ENCODE measurements at places on chromosomes 6 and 20.

GRCh38 chr6:106617302-106617701, 12.0 kb downstream of the RTN4IP1 start:
- no peak for DNase-seq

GRCh38 chr6:135503703-135504475, 6.3 kb upstream of the AHI1 start:
- DNase-seq, result no peak

GRCh38 chr6:45423824-45424450, 46.2 kb upstream of the SUPT3H start:
- DNase-seq, result no peak

DNA sequence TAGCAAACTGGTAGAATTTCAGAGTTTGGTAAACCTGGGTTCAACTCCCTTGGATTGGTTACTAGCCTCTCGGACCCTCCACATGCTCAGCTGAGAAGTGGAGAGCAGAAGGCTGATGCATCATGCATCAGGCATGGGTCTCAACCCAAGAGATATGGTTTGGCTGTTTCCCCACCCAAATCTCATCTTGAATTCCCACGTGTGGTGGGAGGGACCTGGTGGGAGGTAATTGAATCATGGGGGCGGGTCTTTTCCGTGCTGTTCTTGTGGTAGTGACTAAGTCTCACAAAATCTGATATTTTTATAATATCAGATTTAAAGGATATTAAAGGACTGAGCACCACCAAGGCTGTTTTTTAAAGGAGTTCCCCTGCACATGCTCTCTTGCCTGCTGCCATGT, 75.1 kb downstream of the PPP1R3G start:
- no peak for DNase-seq

DNA sequence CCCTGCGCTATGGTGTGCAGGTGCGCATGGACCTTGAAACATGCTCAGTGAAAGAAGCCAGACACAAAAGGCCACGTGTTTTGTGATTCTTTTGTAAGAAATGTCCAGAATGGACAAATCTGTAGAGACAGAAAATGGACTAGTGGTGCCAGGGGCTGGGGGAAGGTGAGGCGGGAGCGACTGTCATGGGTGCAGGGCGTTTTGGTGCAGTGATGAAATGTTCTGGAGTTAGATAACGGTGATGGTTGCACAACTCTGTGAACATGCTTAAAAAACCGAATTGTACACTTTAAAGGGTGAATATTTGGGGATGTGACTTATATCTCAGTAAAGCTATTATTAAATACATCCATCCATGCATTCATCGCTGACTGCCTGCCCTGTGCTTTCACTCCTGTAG, 31.7 kb upstream of the NTSR1 start:
- no peak for DNase-seq

DNA sequence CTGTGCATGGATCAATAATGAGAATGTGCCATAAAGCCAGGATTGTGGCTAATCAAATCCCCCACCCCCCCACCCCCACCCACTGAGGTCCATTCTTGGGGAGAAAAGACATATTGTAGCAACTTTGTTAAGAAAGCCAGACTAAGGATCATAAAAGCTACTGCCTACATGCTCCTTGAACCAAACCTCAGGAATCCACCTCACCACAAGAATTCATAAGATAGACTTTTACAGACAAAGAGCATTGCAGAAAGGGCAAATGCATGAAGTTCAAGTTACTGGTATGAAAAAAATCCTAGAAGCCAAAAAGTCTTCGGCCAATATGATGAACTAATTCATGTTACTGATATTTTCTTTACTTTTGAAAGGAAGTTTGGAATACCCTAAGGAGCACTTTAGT, 187.9 kb upstream of the ARID1B start:
- no peak for DNase-seq

DNA sequence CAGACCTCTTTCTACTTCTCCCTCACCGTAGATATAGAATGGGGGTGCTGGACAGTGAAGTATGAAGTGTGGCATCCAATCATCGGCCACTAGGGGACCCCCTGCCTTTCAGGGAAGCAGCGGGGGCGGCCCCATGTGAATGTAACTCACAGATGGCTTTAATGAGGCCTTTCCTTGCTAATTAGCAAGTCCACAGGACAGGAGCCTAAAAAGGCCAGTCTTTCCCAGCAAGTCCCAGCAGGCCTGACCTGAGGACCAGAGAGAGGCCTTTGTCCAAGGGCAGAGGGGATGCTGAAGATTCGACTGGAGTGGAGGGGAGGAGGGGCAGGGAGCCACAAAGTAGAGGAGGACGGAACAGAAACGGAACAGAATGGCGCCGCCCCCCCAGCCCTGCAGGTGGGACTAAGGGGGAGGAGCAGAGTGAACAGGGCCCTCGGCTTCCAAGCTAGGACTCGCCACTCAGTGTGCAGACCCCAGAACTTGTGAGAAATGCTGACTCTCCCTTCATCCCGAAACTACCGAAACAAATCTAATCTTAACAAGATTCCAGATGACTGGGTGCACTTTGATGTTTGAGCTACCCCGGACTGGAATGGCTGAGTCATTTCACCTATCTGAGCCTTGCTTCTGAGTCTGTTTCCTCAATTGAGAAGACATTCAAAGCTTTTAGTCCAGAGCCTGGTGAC, 5.8 kb downstream of the C6orf132 start:
- DNase-seq, result no peak

- DNase-seq, result no peak
Measured at GRCh38 chr6:71107911-71108420, 151.1 kb upstream of the B3GAT2 start.

DNA sequence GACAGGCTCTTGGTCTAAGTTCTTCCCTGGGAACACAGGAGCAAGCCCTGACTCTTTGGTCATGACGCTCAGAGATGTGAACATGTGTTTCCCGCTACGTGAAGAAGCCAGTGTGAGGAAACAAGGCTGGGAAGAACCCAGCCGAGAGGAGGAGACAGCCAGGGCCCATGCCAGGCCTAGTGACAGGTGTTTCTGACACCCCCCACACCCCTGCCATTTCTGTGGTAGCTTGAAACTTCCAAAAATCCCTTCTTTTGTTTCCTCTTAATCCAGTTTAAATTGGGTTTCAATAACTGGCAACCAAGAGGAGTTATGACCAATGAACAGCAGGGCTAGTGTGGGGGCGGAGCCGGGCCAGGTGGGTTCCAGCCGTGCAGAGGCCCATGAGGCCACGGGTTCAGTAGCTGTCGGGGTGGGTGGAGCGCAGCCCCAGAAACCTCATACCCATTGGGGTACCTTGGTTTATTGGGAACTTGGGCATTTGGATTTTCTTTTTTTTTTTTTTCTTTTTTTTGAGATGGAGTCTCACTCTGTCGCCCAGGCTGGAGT, 33.5 kb downstream of the WRNIP1 start:
- no peak for DNase-seq

GRCh38 chr6:133978896-133979240, 25.8 kb downstream of the TBPL1 start:
- DNase-seq, result no peak

- DNase-seq, result no peak
Measured at GRCh38 chr20:57649617-57650015, 29.4 kb upstream of the ZBP1 start.

DNA sequence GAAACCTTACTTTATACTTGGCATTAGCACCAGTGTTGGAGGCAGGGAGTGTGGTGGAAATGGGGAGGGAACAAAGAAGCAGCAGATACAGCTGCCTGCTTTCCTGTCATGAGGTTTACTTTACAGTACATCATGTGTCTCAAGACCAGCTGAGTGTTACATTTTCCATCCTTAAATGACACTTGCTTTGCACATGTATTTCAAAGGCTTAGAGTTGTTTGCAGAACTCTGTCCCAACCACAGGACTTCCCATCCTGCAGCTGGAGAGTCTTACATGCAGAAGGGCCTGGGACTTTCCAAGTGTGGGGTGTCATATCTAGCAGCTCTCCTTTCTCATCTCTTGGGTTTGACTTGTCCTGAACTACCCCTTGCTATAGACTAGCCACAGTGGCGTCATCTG, 395.9 kb downstream of the DHX35 start:
- no peak for DNase-seq

DNA sequence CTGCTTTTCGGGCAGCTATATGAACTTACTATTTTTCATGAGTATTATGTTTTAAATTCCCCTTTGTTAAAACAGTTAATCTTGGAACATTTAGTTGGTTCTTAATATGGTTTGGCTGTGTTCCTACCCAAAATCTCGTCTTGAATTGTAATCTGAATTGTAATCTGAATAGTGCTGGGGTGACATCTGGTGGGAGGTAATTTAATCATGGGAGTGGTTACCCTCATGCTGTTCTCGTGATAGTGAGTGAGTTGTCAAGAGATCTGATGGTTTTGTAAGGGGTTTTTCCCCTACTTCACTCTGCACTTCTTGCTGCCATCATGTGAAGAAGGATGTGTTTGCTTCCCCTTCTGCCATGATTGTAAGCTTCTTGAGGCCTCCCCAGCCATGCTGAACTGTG, 305.4 kb upstream of the MAP3K7 start:
- no peak for DNase-seq

DNA sequence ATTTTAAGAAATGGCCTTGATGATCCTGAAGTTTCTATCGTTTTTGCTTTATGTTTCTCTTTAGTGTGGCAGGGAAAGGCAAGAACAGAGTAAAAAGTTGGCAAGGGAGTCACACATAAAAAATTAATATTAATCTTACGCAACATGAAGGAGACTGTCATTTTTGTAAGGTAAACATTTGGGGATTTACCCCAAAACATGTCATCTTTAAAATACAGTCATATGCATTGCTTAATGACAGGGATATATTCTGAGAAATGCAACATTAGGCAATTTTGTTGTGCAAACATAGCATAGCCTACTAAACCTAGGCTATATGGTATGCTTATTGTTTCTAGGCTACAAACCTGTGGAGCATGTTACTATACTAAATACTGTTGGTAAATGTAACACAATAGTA, 5.4 kb downstream of the RBL1 start:
- no peak for DNase-seq

GRCh38 chr6:35706468-35706867, 17.8 kb upstream of the FKBP5 start:
- no peak for DNase-seq

GRCh38 chr20:38127920-38128528, 37.0 kb downstream of the TGM2 start:
- no peak for DNase-seq

DNA sequence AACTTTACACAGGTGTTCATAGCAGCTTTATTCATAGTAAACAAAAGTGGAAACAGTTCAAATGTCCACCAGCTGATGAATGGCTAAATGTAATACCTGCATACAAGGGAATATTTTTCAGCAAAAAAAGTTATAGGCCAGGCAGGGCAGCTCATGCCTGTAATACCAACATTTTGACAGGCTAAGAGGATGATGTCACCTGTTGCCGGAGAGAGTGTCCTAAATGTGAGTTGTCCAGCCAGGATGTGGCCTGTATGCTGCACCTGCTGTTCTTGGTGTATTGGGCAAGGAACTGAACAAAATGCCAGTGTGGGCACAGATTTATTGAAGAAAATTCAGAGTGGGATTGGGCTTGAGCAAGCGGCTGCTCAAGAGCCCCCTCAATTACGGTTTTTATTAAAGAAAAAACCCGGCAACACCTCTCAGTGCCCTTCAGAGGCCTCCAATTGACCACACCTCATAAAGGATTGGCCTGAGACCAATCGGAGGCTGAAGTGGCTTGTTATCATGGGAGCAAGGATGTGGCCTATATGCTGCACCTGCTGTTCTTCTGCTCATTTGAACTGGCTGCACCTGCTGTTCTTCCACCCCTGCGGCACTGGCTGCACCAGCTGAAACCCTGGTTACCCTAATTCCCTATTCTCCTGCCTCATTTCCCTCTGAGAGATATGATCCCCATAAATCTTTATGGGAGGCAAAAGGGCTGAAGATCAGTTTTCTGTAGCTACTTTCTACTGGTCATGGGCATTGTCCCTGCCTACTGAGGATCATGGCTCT, 164.3 kb upstream of the PROKR2 start:
- no peak for DNase-seq

- DNase-seq, result no peak
Measured at GRCh38 chr6:10882657-10883171, 873 bp upstream of the GCM2 start.

GRCh38 chr6:134502614-134503549, 185.0 kb upstream of the SGK1 start:
- no peak for DNase-seq

- DNase-seq, result no peak
Measured at GRCh38 chr6:67863346-67863745, 771.7 kb upstream of the ADGRB3 start.

- DNase-seq, result no peak
Measured at GRCh38 chr20:64155258-64156135, 8.8 kb upstream of the MYT1 start.

DNA sequence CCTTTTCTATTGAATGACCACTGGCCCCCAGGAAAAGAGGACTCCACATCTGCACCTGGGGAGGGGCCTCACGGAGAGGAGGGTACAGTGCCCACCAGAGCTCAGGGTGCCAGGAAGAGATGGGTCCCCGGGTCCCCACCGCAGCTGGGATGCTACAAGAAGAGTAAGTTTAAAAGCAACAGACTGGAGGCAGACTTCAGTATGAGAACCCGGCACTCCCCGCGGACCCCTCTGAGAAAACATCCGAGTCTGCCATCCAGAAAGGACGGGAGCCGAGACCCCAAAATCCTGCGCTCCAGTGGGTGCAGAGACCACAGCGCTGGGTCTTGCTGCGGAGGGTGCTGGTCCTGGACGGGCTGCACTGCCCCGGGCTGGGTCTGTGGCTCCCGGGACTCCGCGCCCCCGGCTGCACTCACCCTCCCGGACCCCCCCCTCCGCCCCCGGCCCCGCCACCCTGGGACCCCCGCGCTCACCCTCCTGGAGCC, 350 bp downstream of the HELZ2 start:
- no peak for DNase-seq

- no peak for DNase-seq
Measured at GRCh38 chr6:70134542-70134941, 168.3 kb downstream of the COL9A1 start.

DNA sequence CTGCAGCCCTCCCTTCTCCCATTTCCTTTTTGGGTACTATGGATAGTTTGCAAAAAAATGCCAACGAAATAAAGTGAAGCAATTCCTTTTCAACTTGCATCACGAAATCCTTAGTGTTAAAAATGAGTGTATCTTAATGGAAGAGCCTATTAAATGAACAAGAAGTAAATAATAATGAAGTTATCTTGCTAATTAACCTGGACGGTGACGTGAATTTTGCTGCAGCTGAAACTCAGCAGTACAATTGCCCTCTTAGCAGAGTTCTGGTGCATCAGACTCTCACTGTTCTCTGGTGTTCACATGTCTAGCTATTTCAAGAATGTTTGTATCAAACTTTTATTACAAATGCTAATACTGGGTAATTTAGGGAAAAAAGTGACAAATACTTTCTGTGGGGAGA, 119.7 kb upstream of the HDAC2 start:
- DNase-seq, result no peak

DNA sequence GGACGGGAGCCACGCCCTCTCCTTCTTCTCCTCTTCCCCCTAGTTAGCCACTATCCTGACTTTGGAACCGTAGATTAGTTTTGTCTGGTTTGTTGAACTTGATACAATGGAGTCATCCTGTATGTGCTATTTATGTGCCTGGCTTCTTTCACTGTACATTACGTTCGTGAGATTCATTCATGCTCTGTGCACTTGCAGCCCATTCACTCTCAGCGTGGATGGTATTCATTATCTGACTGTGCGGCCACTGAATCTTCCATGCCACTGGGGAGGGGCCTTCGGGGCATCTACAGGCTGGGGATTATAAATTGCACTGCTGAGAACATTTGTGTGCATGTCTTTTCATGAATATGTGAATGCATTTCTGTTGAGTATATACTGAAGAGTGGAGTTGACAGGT, 262.5 kb downstream of the CDH26 start:
- no peak for DNase-seq

GRCh38 chr6:115814907-115815306, 245.8 kb downstream of the FRK start:
- DNase-seq, result no peak

Data from stimulated activated CD4-positive, alpha-beta T cell treated with anti-CD3 and anti-CD28 coated beads, Interleukin-1b, Interleukin-23, amount 100 ng/mL, for 1 hour (primary cell).